Endothelial cell (in vitro differentiated cells): ENCODE measurements at places on chromosomes 11 and 22. TPM values are rescaled to one million over a fixed set of nuclear protein-coding genes. Genes with fewer than 3 reads are reported as not detected.

DNA sequence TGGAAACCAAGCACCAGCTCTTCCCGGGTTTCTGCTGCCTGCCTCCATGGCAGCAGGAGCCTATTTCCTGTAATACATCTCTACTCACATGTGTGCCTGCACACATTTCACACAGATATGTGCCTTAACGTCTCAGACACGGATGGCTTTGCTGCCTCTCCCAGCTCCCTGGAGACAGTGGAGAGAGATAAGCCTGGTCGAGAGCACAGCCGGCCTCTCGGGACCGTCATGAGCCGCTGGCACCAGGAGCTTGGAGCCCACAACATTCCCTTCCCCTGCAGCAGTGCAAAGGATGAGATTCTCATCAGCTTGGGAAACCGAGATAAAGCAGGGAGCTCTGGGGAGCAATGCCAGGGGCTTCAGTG is 587.7 kb downstream of the BRD1 start:
- peaks cover 5% of the 10 kb centered on the region for H3K27me3 ChIP-seq
- H3K4me1 ChIP-seq: peaks cover 8% of the 10 kb centered on the region
- DNase-seq: no peak
- H3K36me3 ChIP-seq: peaks cover 3% of the 10 kb centered on the region
- no peak overlapping the region for H3K27ac ChIP-seq
- H3K4me3 ChIP-seq: no peak overlapping the region

- peaks cover 2% of the 10 kb centered on the region for H3K27me3 ChIP-seq
- no peak for DNase-seq
- no peaks in the 10 kb centered on the region for H3K36me3 ChIP-seq
Measured at GRCh38 chr11:124934862-124935547, 842 bp downstream of the HEPACAM start.

DNA sequence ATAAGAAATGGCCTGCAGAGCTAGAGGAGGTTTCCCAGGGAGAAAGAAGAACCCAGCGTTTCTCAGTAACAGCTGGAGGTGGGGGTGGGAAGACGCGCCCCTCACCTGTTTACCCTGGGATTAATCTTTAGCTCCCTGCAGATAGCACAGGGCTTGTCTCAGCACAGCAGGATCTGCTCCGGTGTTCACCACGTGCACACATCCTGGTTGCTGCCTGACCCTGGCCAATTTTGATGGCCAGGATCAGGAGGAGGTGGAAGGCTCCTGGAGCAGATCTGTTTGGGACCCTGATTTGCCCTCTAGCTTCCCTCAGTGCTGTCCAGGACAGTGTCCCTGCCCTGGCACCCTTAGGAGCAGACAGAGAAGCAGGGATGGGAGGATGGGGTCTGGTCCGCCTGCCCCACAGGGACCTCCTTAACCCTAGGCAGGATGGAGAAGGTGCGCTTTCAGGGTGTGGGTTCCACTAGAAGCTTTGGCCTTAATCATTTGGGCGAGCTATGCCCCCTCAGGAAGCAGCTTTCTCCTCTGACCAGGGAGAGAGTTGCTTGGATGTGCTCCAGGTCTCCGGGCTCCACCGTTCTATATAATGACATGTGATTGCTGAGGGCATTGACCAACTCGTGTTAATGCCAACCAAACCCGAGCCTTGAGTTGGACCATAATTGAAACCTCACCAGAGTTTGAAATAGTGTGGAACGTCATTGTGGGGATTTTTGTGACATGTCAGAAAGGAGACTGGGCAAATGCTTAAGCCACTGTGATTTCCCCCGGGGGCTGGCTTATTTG is 19.3 kb downstream of the UPB1 start:
- no peak overlapping the region for H3K27ac ChIP-seq
- no peaks in the 10 kb centered on the region for H3K36me3 ChIP-seq

DNA sequence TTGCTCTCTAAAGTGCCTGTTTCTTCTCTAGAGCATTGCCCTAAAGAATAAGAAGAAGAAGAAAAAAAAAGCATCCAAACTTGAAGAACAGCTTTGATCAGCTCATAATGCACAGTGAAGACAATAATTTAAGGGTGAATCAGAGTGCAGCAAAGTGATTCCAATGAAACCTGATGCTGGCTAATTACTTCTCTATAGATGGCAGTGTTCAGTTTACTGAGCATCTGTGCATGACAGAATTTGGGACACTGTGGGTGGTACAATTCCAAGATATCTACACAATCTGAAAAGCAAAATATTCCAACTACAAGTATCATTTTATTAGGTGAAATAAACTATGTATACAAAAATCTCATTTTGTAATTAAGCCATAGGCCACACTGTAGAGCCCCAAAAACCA is 450.5 kb upstream of the CCDC90B start:
- H3K27ac ChIP-seq: no peak overlapping the region
- no peaks in the 10 kb centered on the region for H3K4me1 ChIP-seq
- DNase-seq: no peak
- H3K27me3 ChIP-seq: no peaks in the 10 kb centered on the region
- no peaks in the 10 kb centered on the region for H3K36me3 ChIP-seq

DNA sequence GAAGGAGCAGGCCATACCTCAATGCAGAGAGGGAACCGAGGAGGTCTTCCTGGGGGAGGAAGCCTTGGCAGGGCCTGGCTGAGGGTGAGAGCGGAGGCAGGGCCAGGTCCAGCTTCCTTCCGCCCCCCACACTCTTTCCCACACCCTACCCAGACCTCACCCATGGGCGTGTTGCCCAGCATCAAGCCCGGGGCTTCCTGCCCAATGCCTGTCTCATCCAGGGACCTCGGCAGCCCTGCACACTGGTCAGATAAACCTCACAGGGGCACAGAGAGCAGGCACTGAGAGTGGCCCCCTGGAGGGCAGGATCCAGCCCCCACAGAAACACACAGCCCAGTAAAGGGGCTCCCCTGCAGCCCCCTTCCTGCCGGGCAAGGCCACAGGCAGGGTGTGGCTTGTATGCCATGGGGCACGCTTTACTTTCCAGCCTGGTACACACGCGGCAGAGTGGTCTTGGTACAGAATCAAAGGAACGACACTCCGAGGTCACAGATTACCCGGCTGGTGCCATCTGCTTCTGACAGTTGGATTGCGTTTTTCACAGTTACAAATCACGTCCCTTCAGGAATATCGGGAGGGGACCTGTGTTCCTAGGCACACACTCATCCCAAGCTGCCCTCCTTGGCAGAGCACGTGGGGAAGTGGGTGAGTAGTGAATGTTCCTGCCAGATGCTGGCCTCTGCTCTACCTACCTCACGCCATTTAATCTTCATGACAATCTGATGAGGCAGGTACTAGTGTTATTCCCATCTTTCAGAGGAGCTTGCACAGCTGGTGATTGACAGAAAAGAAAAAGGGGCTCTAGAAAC is 20.0 kb upstream of the CD5 start:
- no peak for DNase-seq
- no peaks in the 10 kb centered on the region for H3K36me3 ChIP-seq
- no peaks in the 10 kb centered on the region for H3K4me1 ChIP-seq
- H3K27ac ChIP-seq: no peak overlapping the region
- no peak overlapping the region for H3K4me3 ChIP-seq
- peaks cover 8% of the 10 kb centered on the region for H3K27me3 ChIP-seq

Gene SLC1A2
- total RNA-seq: 0.41 TPM

Gene CYP2D6
- 3.2 TPM for total RNA-seq

GRCh38 chr11:19559746-19560145 is 152.9 kb upstream of the NAV2 start:
- peak overlapping the region; percentile 9 for H3K4me3 ChIP-seq
- DNase-seq: peak; percentile 29
- H3K4me1 ChIP-seq: peaks cover 28% of the 10 kb centered on the region
- peak overlapping the region; percentile 91 for H3K27ac ChIP-seq

DNA sequence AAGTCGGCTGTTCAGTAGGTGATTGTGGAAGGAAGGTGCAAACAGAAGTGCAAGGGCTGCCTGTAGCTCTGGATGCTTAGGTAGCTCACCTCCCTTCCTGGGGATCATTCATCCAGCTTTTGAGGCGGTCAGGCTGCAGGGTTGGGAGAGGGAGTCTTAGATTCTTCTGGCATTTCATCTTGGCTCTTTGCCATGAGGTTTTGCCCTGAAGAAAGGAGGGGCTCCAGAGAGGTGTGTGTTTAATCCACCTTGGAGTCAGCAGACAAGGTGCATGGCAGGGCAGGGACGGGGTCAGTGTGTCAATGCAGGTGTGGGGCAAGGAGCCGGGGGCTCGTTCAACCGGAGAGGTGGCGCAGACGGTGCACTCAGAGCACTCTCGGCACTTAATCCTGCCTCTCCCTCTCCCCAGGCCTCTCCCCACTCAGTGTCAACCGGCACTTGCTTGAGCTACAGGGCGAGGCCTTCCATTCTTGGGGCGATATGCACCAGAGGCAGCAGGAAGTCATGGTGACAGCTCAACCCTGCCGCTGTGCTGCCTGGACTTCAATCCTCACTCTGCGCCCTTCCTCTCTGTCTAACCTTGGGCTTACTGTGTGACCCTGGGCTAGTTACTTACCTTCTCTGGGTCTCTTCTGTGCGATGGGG is 7.2 kb downstream of the ADAMTS15 start:
- no peak overlapping the region for H3K4me3 ChIP-seq
- H3K27ac ChIP-seq: no peak overlapping the region
- no peak for DNase-seq
- no peaks in the 10 kb centered on the region for H3K36me3 ChIP-seq
- H3K27me3 ChIP-seq: peaks cover 5% of the 10 kb centered on the region
- peaks cover 11% of the 10 kb centered on the region for H3K4me1 ChIP-seq

DNA sequence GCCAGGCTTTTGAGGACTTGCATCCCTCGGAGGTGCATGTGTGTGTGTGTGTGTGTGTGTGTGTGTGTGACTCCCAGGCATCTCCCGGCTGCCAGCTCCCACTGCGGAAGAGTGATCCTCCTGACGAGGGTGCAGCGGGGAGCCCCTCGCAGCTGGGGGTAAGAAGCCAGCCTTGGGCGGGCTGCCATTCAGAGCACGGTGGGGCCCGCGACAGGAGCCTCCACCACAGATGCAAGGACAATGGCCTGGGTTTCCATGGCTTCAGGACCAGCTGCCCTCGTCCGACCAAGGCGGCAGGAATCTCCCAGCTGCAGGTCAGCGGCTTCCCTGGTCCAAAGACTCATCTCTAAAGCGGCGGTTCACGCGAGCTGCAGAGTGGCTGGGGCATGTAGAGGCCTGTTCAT is 908.5 kb downstream of the BRD1 start:
- peaks cover 5% of the 10 kb centered on the region for H3K4me1 ChIP-seq
- H3K36me3 ChIP-seq: no peaks in the 10 kb centered on the region
- H3K27me3 ChIP-seq: no peaks in the 10 kb centered on the region
- H3K27ac ChIP-seq: no peak overlapping the region

Gene RASGRP2
- total RNA-seq: 139 TPM

DNA sequence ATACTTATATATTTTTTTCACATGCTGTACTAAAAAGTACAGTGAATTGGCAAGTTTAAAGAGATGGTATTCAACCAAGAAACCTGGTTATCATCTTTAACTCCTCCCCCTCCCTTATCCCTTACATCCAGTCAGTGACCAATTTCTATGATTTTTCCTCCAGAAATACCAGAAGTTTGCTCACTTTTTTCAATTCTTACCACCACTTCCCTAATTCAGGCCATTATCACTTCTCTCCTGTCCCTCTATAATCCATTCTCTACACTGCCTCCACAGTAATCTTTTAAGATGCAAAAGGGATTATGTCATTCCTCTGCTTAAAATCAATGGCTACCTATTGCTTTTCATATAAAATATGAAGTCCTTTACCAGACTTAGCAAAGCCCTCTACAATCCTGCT is 62.8 kb downstream of the CEP57 start:
- H3K36me3 ChIP-seq: peaks cover 12% of the 10 kb centered on the region
- H3K27me3 ChIP-seq: no peaks in the 10 kb centered on the region
- DNase-seq: no peak
- H3K27ac ChIP-seq: no peak overlapping the region

Gene TNKS1BP1
- 122 TPM for total RNA-seq

- no peaks in the 10 kb centered on the region for H3K27me3 ChIP-seq
- no peaks in the 10 kb centered on the region for H3K4me1 ChIP-seq
- H3K4me3 ChIP-seq: peak overlapping the region; percentile 9
Measured at GRCh38 chr11:68925611-68926010, 21.9 kb downstream of the IGHMBP2 start.

Gene CNGA4
- not detected for total RNA-seq

GRCh38 chr11:129061492-129062230 is 119.0 kb upstream of the TP53AIP1 start:
- no peaks in the 10 kb centered on the region for H3K36me3 ChIP-seq
- DNase-seq: no peak
- no peak overlapping the region for H3K4me3 ChIP-seq
- H3K4me1 ChIP-seq: no peaks in the 10 kb centered on the region
- H3K27ac ChIP-seq: no peak overlapping the region

DNA sequence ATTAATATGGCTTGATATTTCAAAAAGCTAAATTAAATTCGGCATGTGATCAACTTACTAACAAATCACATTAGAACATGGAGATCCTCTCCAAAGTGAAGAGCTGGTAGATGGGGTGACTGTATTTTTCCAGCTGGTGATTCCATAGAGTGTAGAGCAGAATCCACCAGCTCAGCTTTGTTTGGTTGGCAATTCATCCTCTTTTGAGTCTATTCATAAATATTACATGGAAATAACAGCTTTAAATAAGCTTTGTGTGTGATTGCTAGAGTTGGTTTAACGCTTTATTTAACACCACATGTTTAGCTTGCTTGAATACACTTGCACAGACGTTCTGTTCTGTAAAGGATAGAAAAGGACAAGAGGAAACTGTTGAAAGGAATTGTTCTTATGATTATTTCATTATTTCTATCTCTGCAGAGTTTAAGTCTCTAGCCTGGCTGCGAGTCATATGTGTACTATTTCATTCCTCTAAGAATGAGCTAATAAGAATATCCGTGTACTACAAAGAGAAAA is 738.3 kb upstream of the KIRREL3 start:
- no peak for DNase-seq
- peaks cover 11% of the 10 kb centered on the region for H3K4me1 ChIP-seq
- no peaks in the 10 kb centered on the region for H3K36me3 ChIP-seq
- no peaks in the 10 kb centered on the region for H3K27me3 ChIP-seq
- H3K4me3 ChIP-seq: no peak overlapping the region

- no peak for DNase-seq
- H3K36me3 ChIP-seq: no peaks in the 10 kb centered on the region
- no peaks in the 10 kb centered on the region for H3K4me1 ChIP-seq
- no peaks in the 10 kb centered on the region for H3K27me3 ChIP-seq
Measured at GRCh38 chr11:99987821-99988470, 699.1 kb upstream of the ARHGAP42 start.

Gene TRPM5
- total RNA-seq: 0.38 TPM

DNA sequence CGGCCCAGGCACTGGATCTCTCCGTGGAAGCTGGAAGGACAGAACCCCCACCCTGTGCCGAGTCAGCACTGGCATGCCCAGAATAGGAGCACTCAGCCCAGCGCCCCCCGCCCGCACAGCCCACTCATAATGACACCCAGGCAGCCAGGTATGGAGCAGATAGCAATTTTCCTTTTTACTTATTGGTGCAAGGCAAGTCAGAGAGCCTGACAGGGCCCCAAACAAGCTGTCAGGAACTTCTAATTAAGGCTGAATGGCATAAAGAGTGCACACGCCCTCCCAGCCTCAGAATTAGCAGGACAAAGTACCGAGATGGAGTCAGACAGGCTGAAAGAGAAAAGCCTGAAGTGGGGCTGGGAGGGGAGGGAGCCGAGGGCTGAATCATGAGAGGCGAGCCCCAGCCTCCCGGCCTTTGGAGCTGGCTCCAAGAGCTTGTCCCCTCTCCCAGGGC is 76.9 kb downstream of the DSCAML1 start:
- H3K27me3 ChIP-seq: peaks cover 11% of the 10 kb centered on the region
- H3K27ac ChIP-seq: no peak overlapping the region
- no peak overlapping the region for H3K4me3 ChIP-seq
- no peaks in the 10 kb centered on the region for H3K36me3 ChIP-seq
- DNase-seq: no peak

GRCh38 chr11:61024938-61025820 is 53.7 kb downstream of the CD6 start:
- DNase-seq: no peak
- no peaks in the 10 kb centered on the region for H3K36me3 ChIP-seq
- H3K4me1 ChIP-seq: peaks cover 30% of the 10 kb centered on the region
- H3K27me3 ChIP-seq: peaks cover 19% of the 10 kb centered on the region

- DNase-seq: no peak
- peaks cover 1% of the 10 kb centered on the region for H3K27me3 ChIP-seq
- H3K4me1 ChIP-seq: peaks cover 9% of the 10 kb centered on the region
- H3K36me3 ChIP-seq: no peaks in the 10 kb centered on the region
Measured at GRCh38 chr11:113685654-113686359, 20.3 kb downstream of the TMPRSS5 start.
